ENCODE measurements at places on chromosomes 7 and 10.

- no peak overlapping the region for H3K27ac ChIP-seq
- no peak overlapping the region for H3K4me3 ChIP-seq
- no peaks in the 10 kb centered on the region for H3K4me1 ChIP-seq
These were observed 38.0 kb downstream of the LHFPL3 start for GRCh38 chr7:104366390-104366789.

- H3K4me1 ChIP-seq, result no peaks in the 10 kb centered on the region
- H3K4me3 ChIP-seq, result no peak overlapping the region
- no peak overlapping the region for H3K27ac ChIP-seq
- no peaks in the 10 kb centered on the region for H3K27me3 ChIP-seq
These were observed 271.3 kb upstream of the CACNA2D1 start for GRCh38 chr7:82714883-82715282.

GRCh38 chr7:68904630-68905029 lies 693.6 kb upstream of the AUTS2 start:
- H3K4me1 ChIP-seq, result no peaks in the 10 kb centered on the region
- H3K27ac ChIP-seq, result no peak overlapping the region
- H3K36me3 ChIP-seq, result no peaks in the 10 kb centered on the region
- H3K4me3 ChIP-seq, result no peak overlapping the region

- no peak for DNase-seq
- no peak overlapping the region for H3K27ac ChIP-seq
- H3K4me1 ChIP-seq, result peaks cover 4% of the 10 kb centered on the region
- no peaks in the 10 kb centered on the region for H3K36me3 ChIP-seq
- no peak overlapping the region for H3K4me3 ChIP-seq
- H3K27me3 ChIP-seq, result 0 out of 2 replicates have a peak, but pooled peaks cover under 1% of the 10 kb centered on the region
These were observed 1.3 kb upstream of the TRPV6 start for GRCh38 chr7:142886866-142887265.

DNA sequence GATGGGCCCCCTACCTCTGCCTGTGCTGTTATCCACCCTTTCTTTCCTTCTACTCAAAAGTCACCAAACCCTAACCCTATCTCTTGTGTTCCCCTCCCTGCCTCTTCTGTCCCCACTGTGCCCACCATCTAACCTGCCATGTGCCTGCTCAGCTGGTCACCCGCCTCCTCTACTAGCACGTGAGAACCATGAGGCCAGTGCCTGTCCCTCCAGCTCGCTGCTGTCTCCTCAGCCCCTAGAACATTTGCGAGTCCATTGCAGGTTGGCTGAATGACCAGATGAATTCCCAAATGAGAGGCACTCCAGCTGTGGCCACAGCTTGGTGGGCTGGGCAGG lies 129.0 kb downstream of the ARHGAP22 start:
- no peak overlapping the region for H3K4me3 ChIP-seq
- H3K27ac ChIP-seq, result no peak overlapping the region
- no peaks in the 10 kb centered on the region for H3K27me3 ChIP-seq
- DNase-seq, result no peak

- H3K4me1 ChIP-seq, result no peaks in the 10 kb centered on the region
- no peak for DNase-seq
- no peak overlapping the region for H3K4me3 ChIP-seq
- no peaks in the 10 kb centered on the region for H3K27me3 ChIP-seq
- peaks cover 4% of the 10 kb centered on the region for H3K36me3 ChIP-seq
These were observed 34.9 kb downstream of the P4HA1 start for GRCh38 chr10:73061743-73062142.

DNA sequence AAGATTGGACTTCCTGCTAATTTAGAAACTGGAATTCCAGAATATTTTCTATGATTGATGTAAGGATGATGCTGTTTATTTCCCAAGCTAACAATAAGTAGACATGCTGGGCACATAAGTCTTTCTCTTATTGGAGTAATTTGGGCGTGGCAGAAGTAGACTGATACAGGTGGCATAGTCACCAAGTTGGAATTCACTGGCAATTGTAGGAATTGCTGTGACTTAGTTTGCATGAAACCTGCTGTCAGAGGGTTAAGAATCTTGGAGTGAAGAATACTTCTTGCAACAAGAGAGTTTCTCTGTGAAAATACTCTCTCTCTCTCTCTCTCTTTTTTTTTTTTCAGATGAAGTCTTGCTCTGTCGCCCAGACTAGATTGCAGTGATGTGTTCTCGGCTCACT lies 569.7 kb downstream of the REEP3 start:
- H3K27me3 ChIP-seq, result no peaks in the 10 kb centered on the region
- H3K27ac ChIP-seq, result no peak overlapping the region
- no peak for DNase-seq
- H3K4me1 ChIP-seq, result peaks cover 8% of the 10 kb centered on the region
- H3K36me3 ChIP-seq, result no peaks in the 10 kb centered on the region

DNA sequence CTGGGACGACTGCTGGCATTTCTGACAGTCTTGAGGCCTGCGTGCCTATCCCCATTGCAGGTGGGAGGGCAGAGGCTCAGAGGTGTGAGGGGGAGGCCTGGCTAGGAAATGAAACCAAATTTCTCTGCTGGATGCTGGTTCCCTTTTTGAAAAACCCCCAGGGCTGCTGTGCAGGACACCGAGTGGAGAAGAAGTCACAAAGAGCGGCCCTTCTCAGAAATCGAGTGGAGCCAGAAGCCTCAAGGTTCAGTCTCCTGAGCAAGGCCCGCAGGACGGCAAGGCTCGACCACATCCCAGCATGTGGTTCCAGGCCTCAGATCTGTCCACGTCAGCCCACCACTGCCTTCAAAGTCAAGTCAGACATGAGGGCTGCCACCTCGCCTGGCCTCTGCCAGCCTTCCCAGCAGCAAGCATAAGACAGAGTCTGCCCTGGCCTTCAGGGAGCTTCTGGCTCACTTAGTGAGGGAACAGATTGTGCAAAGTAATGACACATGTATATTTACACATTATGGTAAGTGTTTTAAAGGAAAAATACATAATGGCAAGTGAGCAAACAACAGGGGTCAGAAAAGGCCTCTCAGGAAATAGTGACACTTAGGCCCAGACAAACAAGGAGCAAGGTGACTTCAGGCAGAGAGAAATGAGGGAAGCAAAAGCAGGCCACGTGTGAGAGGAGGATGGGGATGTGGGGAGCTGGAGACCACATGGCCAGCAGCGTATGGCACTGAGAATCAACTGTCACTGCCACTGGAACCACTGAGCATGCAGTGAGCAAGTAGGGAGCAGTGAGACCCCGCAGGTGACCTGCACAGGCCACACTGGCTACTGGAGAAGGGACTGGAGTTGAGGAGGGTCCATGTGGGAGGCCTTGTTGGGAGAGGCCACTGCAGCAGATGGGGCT lies 86.7 kb downstream of the ARHGAP22 start:
- no peak overlapping the region for H3K4me3 ChIP-seq
- H3K27ac ChIP-seq, result no peak overlapping the region
- no peaks in the 10 kb centered on the region for H3K36me3 ChIP-seq
- no peak for DNase-seq

DNA sequence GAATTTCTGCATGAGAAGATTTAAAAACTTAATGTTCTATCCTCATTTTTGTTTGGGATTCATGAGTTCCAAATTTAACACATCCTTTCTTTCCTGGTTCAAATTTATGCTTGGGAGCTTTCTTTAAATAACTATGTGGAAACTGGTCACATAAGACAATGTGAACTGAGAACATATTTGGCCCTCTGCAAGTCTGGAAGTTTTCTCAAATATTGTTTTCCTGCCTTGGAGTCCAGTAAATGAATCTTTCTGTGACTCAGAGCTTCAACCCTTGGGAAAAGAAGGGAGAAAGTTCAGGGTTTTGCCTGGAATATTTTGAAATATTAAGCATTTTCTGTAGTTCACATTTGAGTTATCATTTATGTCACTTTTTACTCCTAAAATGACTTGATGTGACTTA lies 559.0 kb upstream of the NRP1 start:
- no peaks in the 10 kb centered on the region for H3K36me3 ChIP-seq
- no peak overlapping the region for H3K4me3 ChIP-seq
- DNase-seq, result no peak
- no peak overlapping the region for H3K27ac ChIP-seq
- H3K4me1 ChIP-seq, result no peaks in the 10 kb centered on the region

DNA sequence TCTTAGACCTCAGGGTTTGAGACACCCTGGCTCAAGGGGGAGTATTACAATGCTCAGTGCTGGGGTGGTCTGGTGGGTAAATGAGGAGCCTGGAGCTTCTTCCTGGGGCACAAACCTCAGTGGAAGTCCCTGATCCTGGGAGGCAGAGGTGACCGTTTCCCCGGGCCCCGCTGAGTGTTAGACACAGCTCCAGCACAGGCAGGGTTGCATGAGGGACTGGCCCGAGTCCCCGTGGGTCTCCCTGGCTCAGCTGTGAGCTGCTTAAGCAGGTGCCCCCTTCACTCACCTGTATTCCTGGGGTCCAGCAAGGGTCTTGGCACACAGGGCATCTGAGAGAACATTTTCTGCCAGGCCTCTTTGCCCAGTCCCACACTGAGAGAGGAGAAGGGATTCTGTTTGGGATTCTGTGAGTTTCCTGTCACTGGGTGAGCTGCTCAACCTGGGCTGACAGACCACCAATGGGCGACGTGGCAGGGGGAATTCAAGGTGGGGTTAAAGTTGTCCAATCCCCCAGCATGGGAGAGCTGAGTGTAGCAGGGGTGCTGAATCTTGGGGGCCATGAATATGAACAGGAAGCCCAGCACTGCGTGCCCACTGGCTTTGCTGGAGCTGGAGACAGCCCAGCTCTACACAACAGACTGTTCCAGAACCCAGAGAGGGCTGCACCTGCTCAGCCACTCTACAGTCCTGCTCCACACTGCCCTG lies 29.9 kb downstream of the DDIT4 start:
- no peaks in the 10 kb centered on the region for H3K36me3 ChIP-seq
- DNase-seq, result no peak
- no peak overlapping the region for H3K27ac ChIP-seq
- H3K4me3 ChIP-seq, result no peak overlapping the region

DNA sequence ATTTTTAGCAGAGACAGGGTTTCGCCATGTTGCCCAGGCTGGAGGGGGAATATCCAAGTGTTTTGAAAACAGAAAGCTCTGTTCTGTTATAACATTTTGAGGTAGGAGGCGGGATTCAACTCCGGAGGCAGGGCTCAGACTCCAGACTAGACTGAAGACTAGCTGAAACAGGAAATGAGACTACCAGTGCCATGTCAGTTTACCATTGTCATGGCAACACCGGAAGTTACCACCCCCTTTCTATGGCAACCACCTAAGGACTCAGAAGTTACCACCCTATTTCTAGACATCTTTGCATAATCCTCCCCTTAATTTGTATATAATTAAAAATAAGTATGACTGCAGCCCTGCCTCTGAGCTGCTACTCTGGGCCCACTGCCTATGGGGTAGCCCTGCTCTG lies 1069.1 kb upstream of the AUTS2 start:
- no peak overlapping the region for H3K4me3 ChIP-seq
- no peaks in the 10 kb centered on the region for H3K36me3 ChIP-seq
- H3K27me3 ChIP-seq, result no peaks in the 10 kb centered on the region
- no peak overlapping the region for H3K27ac ChIP-seq
- H3K4me1 ChIP-seq, result no peaks in the 10 kb centered on the region

DNA sequence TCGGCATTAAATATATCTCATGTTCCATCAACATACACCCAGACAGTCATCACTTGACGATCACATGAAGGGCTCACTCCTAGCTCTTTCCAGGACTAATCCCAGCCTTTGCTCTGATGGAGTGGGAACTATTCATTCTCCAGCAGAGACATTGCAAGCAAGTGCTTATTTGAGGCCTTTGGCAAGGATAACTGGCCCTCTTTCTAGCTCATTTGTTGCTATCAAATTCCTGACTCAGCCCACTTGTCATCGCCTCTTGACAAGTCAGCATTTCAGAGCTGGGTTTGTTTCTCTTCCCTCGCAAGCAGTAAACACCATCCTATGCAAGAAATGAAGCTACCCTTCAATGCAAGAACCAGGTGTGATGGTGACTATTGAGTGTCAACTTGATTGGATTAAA lies 1165.7 kb upstream of the AUTS2 start:
- no peak for DNase-seq
- no peak overlapping the region for H3K4me3 ChIP-seq
- no peak overlapping the region for H3K27ac ChIP-seq
- no peaks in the 10 kb centered on the region for H3K27me3 ChIP-seq
- H3K4me1 ChIP-seq, result no peaks in the 10 kb centered on the region

- no peak overlapping the region for H3K4me3 ChIP-seq
- no peak for DNase-seq
- H3K27me3 ChIP-seq, result no peaks in the 10 kb centered on the region
- no peak overlapping the region for H3K27ac ChIP-seq
These were observed 6.8 kb downstream of the ZNF398 start for GRCh38 chr7:149154056-149154455.

DNA sequence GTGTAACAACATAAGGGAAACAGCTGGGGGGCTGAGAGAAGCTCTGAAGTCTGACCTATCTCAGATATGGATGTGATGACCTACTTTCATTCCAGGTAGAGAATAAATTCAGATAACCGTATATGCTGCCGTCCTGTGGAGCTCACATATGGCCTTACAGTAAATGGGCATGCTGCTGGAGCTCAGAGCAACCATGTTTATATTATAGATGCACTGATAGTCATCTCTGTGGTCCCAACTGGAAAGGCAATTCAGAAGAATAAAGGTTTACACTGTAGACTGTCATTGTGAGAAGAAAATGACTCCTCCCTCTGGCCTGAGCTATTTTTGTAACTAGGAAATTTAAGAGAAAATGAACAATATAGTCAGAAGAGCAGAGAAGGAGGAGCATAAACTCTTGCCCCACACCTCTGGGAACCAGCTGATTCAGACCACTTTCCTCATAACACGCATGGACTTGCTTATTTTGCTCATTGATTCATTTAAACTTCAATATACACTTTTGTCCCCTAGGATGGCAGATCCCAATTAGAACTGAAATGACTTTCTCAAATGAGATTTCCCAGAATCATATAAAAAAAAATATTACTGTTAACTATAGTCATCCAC lies 69.9 kb upstream of the NXPH1 start:
- no peak overlapping the region for H3K4me3 ChIP-seq
- H3K27ac ChIP-seq, result no peak overlapping the region
- no peaks in the 10 kb centered on the region for H3K4me1 ChIP-seq
- no peaks in the 10 kb centered on the region for H3K27me3 ChIP-seq

- H3K27ac ChIP-seq, result no peak overlapping the region
- H3K27me3 ChIP-seq, result 0 out of 2 replicates have a peak, but pooled peaks cover 5% of the 10 kb centered on the region
- no peaks in the 10 kb centered on the region for H3K36me3 ChIP-seq
These were observed 3.7 kb upstream of the CYP3A43 start for GRCh38 chr7:99824091-99824490.

- no peaks in the 10 kb centered on the region for H3K4me1 ChIP-seq
- H3K36me3 ChIP-seq, result no peaks in the 10 kb centered on the region
- no peak for DNase-seq
- no peak overlapping the region for H3K4me3 ChIP-seq
These were observed 150.7 kb downstream of the CFTR start for GRCh38 chr7:117630501-117630900.

- H3K27ac ChIP-seq, result no peak overlapping the region
- DNase-seq, result peak; percentile 24
- no peaks in the 10 kb centered on the region for H3K36me3 ChIP-seq
- no peaks in the 10 kb centered on the region for H3K27me3 ChIP-seq
- no peaks in the 10 kb centered on the region for H3K4me1 ChIP-seq
These were observed 82.7 kb downstream of the NOC3L start for GRCh38 chr10:94279835-94280709.

DNA sequence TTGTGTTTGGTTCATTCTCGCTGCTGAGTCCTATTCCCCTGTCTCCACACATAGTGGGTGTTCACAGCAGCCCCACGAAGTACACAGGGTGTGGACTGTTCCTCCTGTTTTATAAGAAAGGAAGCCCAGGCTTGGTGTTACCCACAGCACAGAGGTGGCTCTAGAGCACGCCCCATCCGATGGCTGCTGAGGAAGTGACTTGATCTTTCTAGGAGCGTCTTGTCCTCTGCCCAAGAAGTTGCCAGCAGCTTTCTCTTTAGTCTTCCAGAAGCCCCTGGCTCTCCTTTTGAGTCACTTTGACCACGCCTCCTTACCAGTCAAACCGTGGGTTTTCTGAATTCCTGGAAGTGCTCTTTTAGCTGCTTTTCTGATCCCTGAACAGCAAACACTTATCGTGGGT lies 94.0 kb downstream of the GRK5 start:
- H3K36me3 ChIP-seq, result no peaks in the 10 kb centered on the region
- H3K4me1 ChIP-seq, result peaks cover 76% of the 10 kb centered on the region
- no peak overlapping the region for H3K27ac ChIP-seq
- no peak overlapping the region for H3K4me3 ChIP-seq

All from HCT116 (cell line).